ENCODE measurements at places on chromosomes 6 and 20.

DNA sequence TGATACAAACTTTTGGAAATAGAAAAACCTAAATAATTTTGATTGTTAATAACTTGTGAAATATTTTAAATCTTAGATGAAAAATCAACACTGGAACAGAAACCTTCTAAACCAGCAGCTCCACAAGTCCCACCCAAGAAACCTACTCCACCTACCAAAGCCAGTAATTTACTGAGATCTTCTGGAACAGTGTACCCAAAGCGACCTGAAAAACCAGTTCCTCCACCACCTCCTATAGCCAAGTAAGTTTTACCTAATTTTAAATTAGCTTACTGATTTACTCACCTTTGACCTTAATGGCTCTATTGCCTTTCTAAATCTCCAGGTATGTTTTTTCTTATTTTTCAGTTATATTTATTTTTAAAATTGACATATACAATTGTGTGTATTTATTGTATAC is 102.6 kb upstream of the ADGRF4 start:
- DNase-seq: no peak

DNA sequence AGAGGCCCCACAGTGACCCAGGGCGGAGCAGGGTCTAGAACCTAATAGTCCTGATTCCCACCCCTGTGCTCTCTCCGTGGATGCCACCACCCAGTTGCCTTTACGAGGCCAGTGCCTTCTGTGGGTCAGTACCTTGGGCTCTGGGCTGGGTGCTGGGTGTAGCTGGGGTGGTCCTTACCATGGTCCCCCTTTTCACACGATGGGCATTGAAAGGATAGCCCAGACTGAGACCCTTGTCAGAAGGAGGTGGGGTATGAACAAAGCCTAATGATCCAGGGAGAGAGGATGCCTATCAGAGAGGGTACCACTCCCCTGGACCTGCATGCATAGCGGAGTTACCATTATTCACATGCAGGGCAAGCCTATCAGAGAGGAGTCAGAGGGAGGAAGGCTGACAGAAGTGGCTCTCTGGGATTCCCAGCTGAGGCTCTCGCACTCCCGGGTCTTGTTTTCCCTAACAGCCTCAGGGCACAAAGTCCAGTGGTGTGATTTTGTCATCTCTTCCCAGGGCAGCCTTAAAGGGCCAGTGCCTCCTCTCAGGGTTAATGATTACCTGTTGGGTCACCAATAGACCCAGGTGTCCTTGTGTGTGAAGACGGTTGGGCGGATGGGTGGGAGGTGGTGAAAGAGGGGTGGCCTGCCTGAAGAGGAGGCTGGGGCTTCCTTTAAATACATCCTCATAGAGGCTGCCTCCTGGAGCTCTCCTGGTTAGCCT is 36.2 kb downstream of the VEGFA start:
- DNase-seq: no peak

- no peak for DNase-seq
Observed at GRCh38 chr6:167825332-167826229, 1.1 kb upstream of the AFDN start.

DNA sequence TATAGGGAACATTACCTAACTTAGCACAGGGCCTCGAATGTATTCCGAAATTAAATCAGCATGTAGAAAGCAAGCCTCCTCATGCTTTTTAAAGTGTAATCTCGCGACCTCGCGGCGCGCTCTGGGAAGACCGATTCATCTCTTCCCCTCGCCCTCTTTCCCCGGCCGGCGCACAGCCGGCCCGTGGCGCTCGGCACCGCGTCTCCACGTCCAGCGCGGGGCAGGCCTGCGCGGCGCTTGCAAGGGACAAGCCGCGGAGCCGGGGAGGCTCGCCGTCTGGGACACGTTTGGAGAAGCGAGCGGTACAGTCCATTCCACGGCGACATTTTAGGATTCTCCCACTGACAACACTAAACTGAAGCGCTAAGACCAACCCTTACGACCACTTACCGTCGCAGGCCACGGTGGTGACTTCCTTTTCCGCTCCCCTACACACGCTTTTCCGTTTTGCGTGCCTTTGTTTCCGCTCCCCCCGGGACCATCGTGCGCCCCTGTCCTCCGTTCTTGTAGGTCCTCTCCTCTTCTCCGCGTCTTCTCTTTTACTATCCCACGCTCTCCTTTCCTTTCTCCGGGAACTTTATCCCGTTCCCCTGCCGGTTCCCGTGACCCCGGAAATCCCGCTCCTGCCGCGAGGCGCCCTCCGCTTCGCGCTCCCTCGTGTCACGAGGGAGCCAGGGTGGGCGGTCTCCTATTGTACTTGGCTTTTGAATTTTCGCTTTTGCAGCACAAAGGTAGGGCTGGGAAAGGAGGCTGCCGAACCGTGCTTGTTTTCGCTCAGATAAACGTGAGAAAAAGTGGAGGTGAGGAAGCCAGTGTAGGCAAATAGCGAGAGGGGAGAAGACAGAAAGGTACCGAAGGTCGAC is at the start of gene ECHDC1:
Gene ECHDC1, minus strand, starts transcription at position 664 of the 863 bp plus-strand sequence. CDS start 12,581 bp downstream, outside the sequence.
- peak; percentile 22 for DNase-seq

- DNase-seq: no peak
Observed at GRCh38 chr20:3911956-3912355, 22.8 kb downstream of the PANK2 start.

DNA sequence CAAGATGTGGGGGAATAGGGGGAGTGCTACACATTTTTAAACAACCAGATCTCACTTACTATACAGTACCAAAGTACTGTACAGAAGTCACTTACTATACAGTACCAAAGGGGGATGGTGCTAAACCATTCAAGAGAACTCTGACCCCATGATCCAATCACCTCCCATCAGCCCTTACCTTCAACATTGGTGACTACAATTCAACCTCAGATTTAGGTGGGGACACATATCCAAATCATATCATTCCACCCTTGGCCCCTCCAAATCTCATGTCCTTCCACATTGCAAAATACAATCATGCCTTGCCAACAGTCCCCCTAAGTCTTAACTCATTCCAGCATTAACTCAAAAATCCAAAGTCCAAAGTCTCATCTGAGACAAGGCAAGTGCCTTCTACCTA is 49.9 kb upstream of the CD2AP start:
- DNase-seq: no peak

DNA sequence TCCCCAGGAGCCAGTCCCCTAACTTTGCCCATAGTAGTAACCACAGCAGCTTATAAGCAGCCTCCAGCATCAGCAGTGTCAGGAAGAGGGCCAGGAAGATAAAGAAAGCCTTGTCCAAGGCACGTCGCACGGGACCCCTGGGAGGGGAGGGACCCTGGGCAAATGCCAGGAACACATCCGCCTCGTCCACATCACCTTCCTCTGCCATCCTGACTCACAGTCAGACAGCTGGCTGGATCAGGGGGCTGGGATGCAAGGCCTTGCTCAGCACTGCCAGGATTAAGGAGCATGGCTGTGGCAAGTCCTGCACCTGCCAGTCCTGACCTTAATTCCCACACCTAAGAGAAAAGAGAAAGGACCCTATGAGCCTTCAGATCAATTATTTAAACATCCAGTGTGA is 11.5 kb upstream of the ZBTB22 start:
- no peak for DNase-seq

DNA sequence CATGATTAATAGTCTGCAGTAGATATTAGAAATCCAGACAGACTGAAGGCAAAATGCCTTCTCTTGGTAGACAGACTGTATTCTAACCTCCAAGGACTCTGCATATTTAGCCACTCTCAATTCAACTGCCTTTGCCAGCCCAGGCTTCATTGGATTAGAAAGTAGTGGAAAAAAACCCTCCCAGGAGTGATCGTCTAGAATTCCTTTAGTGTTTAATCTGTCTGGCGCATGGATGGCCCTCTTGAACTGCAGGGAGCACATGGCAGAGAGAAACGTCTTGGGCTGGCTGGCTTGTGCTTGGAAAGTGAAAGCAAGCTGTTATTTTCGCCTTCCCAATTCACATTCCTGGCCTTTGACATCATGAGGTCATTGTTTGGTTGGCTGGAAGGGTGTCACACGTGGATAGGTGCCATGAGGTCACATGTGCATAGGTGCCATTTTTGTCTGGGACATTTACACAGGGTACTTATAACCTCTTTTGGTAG is 30.9 kb upstream of the NEDD9 start:
- no peak for DNase-seq

DNA sequence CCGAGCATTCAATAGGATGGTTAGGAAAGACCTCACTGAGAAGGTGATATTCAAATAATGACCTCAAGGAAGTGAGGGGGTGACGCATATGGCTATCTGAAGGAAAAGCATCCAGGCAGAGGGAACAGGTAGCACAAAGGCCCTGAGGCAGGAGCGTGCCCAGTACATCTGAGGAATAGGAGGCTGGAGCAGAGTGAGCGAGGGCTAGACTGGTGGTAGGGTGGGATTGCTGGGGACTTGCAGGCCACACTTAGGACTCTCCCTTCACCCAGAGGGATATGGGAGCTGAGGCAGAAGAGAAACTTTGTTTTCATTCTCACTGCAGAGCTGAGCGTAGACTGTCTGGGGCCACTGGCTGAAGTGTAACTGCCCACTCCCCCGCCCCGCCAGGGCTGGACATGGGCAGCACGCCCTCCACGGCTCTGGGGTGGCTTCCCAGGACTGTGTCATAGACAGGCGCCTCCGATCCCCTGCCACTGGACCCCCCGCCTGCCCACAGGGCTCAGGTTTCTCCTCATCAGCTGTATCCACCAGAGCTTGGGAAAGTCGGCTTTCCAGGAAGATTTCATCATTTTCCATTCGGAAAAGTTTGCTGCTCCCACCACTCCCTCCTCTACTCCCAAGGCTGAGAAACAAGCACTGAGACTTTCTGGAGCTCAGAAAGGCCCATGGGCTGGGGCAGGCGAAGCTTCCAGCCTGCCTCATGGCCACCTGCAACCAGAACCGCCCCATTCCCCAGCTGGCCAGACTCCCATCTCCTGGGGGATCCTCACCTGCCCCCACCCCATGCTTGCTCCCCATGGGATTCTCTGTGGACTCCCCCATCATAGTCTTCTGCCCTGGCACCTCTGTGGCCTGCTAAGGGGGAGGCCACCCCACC is 142.6 kb downstream of the MRPL14 start:
- DNase-seq: no peak

- DNase-seq: no peak
Observed at GRCh38 chr6:147001621-147002020, 202.6 kb upstream of the STXBP5 start.

DNA sequence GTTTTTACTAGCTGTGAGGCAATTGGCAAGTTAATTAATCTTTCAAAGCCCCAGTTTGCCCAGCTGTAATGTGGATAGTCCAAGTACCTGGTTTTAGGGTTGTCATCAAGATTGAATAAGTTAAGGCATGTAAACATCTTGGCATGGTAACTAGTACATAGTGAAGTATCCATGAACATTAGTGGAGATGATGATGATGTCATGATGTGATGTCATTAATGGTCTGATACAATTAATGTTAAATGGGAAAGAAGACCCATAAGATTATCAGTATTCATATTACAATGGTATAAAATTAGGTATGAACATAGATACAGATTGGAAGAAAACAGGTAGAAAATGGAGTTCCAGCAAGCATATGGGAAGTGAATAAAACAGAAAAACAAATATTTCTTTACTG is 5.3 kb downstream of the EPB41L1 start:
- no peak for DNase-seq

DNA sequence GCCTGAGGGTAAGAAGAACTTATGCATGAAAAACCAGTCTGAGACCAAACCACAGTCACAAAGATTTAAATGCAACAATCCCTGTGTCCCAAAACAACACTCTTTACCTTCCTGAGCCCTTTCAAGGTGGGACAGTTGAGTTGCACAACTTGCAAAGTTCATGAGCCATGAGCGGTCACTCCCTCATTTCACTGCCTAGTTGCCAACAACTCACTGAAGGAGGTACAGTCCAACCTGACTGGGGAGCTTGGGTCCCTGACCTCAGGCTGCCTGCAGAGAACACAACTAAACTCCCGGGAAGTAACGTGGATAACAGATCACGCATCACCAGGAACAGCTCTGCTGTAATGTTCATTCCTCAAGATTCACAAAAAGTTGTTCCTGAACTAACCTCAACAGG is 69.4 kb downstream of the MBOAT1 start:
- DNase-seq: no peak

DNA sequence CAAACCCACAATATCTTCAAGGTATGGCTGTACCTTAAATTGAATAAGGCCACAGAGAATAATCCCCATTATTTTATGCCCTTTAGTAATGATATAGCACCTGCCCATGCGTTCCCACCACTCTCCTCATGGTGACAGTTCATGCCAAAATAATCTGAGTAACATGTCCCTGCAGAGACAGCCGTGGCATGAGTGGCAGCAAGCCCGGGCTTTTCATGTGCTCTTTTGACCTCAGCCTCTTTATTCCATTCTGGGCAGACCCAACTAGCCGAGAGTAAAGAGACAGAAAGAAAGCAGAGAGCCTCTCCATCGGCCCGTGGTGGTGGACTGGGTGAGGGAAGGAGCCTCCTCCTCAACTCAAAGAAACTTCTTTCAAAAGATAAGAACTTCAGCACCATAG is 19.9 kb upstream of the POPDC3 start:
- DNase-seq: no peak

DNA sequence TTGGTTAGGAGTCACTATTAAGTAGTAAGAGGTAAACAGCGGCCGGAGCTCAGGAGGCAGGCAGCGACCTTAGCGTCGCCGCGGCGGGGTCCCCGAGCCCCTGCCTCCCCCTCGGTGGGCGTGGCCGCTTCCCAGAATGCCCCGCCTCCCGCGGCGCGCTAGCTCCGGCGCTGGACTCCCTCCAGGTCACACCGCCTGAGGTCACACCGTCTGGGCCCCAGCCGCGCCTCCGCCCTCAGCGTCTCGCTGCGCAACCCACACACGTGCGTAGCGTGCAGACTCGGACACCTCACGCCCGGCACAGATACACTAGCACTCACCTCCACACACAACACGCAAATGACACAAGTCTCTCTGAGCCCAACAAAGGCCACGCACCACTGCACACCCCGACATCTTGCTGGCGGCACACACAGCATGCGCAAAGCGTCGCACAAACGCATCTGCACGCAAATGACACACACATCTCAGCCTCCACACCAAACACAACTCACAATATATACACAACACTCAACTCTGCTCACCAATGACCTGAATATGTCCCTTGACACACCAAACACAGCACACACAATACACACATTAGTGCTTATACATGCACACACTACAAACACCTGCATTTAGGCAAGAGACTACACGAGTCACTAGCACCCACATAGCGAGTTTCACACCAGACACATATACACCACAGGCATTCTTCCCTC is 17.6 kb upstream of the CDKN1A start:
- DNase-seq: no peak

DNA sequence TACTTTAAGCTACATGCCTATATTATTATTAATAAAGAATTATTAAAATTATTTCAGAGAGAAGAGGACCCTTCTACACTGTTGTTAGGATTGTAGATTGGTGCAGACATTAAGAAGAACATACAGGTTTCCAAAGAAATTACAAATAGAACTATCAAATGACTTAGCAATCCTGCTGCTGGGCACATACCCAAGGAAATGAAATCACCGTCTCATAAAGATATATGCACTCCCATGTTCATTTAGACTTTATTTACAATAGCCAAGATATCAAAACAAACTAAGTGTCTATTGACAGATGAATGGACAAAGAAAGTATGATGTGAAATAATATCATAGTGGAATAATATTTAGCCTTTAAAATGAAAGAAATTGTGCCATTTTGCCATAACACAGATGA is 687.7 kb upstream of the POU3F2 start:
- no peak for DNase-seq
